ENCODE measurements at places on chromosomes 7 and 10. TPM values are rescaled to one million over a fixed set of nuclear protein-coding genes. Genes with fewer than 3 reads are reported as not detected.

FAM25C gene
- total RNA-seq, result 36.4 TPM

CFAP70 gene
- total RNA-seq, result 1.2 TPM

- DNase-seq, result no peak
These were observed 23.6 kb downstream of the UBE2D1 start for GRCh38 chr10:58358314-58358933.

DNA sequence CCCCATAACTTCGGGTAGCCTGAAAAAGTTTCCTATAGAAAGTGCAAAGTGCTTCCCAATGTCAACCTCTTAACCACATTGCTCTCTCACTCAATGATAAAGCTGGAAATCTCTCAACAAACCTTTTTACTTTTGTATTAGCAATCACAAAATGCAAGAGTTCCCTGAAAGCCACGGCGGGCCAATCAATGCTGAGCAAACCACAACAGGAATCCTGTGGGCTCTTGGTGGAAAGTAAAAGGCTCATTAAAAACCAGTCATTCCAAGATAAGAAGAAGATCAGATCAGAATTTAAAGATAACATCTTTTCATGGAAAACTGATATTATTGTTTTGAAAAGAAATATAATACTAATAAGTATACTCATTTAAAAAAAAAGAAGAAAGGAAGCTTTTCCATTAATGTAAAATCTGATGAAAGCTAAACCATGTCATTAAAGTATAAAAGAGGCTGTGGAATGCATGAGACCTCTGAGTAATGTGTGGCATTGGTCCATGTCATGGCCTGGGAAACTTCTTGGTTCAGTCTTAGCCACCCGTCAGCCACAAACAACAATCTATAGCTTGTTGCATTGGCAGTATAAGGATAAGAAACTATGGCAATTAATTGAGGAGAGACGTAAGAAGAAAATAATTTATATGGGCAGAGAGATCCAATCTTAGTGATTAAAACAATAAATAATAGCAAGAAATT lies 1066.1 kb upstream of the SORCS1 start:
- no peak for DNase-seq

GRCh38 chr7:11252011-11252607 lies 278.4 kb downstream of the PHF14 start:
- DNase-seq, result no peak

DNA sequence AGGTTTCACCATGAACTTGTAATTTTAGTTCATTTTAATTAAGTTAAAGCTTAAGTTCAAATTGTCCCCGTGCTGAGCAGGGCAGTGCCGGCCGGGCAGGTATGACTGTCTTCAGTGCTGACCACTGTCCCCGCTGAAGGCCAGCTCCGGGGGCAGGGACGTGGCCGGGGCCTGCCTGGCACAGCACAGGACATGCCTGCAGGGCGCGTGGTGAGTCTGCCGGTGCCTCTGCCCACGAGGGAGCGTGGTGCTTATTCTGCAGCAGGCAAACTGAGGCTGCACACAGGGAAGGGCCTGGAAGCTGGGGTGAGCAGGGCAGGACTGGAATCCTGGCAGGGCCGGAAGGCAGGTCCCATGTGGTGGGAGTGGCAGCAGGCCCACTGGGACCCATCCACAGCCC lies 9.8 kb downstream of the MICALL2 start:
- DNase-seq, result no peak

GRCh38 chr7:68573271-68574005 lies 1024.8 kb upstream of the AUTS2 start:
- DNase-seq, result no peak

DNA sequence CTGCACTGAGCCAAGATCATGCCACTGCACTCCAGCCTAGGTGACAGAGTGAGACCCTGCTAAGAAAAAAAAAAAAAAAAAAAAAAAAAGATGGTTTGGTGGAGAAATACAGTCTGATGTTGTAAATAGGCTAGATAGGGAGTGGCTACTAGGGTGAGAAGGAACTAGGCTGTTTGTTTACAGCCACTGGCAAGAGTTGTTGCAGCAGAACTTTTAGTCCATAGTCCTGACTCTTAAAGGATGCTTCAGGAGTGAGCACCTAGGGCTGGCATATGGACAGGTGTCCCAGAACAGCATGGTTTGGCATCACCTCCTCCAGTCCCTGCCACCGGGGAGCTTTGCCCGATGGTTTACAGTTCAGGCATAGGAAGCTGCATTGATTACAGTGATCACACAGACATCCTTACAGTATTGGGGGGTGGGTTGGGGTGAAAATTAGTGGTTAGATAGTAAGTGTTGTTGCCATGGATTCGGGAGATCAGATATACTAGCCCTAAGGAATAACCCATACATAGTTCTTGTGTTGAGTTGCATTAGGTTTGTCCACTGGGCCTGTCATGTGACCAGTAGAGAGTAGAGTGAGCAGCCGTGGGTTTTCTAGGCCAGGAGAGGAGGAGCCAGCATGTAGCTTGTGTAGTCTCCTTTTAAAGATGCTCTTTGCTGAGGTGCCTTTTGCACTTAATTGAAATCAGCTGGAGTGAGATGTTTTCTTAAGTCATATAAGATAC lies 35.9 kb downstream of the ZRANB1 start:
- DNase-seq, result no peak

DNA sequence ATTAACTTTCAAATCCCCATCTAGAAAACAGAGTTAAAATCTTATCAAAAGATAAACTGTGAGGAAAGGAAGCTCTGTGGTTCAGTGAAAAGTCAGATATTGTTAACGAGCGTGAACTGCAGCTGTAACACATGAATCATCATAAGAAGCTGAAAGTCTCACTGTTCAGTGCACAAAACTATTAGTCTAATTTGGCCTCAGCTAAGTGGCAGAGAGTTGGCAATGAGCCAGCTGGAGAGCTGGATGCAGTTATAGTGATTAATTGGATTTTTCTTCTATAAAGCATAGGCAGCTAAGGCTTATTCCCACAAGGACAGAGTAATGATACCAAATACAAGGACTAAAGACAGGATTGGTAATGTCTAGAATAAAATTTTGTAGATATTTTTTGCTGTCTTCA lies 101.1 kb upstream of the ABCB5 start:
- DNase-seq, result peak; percentile 67

DNA sequence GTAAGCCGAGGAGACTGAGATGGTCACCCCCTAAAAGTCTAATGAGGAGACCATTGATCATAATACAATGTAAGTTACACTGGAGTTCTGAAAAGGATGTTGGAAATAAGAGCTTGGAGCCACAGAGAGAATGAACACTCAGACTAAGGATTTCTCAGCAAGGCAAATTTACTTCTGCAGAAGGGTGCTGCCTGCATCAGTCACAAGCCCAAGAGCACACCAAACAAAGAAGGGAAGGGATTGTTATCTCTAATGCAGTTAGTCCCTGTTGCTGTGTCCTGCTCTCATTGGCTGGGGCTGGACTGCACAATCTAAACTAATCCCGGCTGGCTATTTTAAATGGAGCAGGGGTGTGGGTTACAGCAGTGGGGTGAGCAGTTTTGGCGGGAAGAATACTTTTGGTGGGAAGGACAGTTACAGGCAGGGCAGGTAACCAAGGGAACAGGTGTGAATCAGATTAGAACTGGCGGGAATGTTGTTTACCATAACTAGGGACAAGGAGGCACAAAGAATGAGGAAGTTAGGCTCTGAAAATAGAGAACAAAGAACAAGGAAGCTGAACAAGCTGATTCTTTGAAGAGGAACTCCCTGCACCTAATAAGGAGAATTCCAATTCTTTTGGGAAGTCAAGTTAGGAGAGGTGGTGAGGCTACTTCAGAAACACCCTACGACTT lies 30.3 kb upstream of the TRIM24 start:
- DNase-seq, result no peak
